Liver (tissue), 10 donors: ENCODE measurements at places on chromosomes 2 and 18. TPM values are rescaled to one million over a fixed set of nuclear protein-coding genes. Genes with fewer than 3 reads are reported as not detected.

GRCh38 chr18:36534154-36534688 lies 236.7 kb downstream of the FHOD3 start:
- no peak overlapping the region for H3K4me3 ChIP-seq
- H3K4me1 ChIP-seq = no peaks in the 10 kb centered on the region
- no peak for DNase-seq
- no peaks in the 10 kb centered on the region for H3K27me3 ChIP-seq
- H3K36me3 ChIP-seq = no peaks in the 10 kb centered on the region
- no peak overlapping the region for H3K27ac ChIP-seq

- no peaks in the 10 kb centered on the region for H3K27me3 ChIP-seq
- no peak overlapping the region for H3K4me3 ChIP-seq
- no peaks in the 10 kb centered on the region for H3K4me1 ChIP-seq
Observed at GRCh38 chr2:9657731-9658130, 26.9 kb upstream of the YWHAQ start.

- DNase-seq = no peak
- H3K4me1 ChIP-seq = no peaks in the 10 kb centered on the region
- peaks cover 50% of the 10 kb centered on the region for H3K36me3 ChIP-seq
- no peak overlapping the region for H3K4me3 ChIP-seq
- no peak overlapping the region for H3K27ac ChIP-seq
Observed at GRCh38 chr2:17709897-17710296, 43.7 kb downstream of the SMC6 start.

- no peak overlapping the region for H3K27ac ChIP-seq
- DNase-seq = no peak
- H3K36me3 ChIP-seq = peaks cover 18% of the 10 kb centered on the region
- no peaks in the 10 kb centered on the region for H3K4me1 ChIP-seq
- H3K4me3 ChIP-seq = no peak overlapping the region
Observed at GRCh38 chr2:28801726-28802125, 8.9 kb upstream of the SPDYA start.

DNA sequence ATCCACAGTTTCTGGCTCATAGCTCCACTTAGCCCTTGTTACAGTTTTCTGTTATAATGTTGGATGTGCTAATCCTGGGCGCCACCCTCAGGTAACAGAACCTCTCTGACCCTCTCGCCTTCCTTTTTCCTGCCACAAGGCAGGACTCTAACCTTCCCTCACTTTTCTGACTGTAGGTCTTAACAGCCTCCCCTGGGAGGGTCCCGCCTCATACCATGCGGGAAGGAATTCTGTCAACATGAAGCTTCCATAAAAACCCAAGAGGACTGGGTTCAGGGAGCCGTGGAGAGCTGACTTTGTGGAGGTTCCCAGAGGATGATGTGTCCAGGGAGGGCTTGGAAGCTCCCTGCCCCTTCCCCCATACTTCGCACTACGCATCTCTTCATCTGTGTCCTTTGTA lies 11.9 kb upstream of the RAB17 start:
- peaks cover 21% of the 10 kb centered on the region for H3K4me1 ChIP-seq
- no peak for DNase-seq
- H3K27ac ChIP-seq = no peak overlapping the region

Gene SLC19A3
- 4.5 TPM for polyA plus RNA-seq
